ENCODE measurements at places on chromosomes 16 and 17.

DNA sequence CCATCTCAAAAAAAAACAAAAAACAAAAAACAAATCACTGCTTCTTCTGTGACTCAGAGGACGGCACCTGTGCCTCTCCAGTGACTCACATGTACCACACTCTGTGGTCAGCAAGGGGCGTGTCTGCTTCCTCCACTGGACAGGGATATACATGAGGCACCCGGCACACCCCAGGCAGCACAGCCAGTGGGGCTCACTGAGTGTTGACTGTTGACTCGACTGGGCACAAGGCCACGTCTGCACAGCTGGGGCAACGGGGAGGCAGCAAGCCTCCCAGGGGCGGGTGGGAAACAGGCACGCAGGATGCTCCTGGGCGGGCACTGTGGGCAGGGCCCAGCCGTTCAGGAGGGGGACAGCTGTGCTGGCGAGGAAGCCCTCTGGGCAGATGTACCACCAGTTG lies 64.1 kb downstream of the TIMM22 start:
- no peak for DNase-seq

GRCh38 chr17:836151-836550 lies 54.0 kb downstream of the MRM3 start:
- DNase-seq, result no peak

GRCh38 chr17:17877529-17878358 lies 41.0 kb upstream of the SREBF1 start:
- peak; percentile 57 for DNase-seq

GRCh38 chr16:66660422-66661209 lies 35.9 kb downstream of the CMTM4 start:
- DNase-seq, result peak; percentile 87

- peak; percentile 32 for DNase-seq
Measured at GRCh38 chr17:49514071-49514721, 19.1 kb downstream of the NGFR start.

GRCh38 chr16:75319513-75320411 lies 68.3 kb upstream of the BCAR1 start:
- no peak for DNase-seq

DNA sequence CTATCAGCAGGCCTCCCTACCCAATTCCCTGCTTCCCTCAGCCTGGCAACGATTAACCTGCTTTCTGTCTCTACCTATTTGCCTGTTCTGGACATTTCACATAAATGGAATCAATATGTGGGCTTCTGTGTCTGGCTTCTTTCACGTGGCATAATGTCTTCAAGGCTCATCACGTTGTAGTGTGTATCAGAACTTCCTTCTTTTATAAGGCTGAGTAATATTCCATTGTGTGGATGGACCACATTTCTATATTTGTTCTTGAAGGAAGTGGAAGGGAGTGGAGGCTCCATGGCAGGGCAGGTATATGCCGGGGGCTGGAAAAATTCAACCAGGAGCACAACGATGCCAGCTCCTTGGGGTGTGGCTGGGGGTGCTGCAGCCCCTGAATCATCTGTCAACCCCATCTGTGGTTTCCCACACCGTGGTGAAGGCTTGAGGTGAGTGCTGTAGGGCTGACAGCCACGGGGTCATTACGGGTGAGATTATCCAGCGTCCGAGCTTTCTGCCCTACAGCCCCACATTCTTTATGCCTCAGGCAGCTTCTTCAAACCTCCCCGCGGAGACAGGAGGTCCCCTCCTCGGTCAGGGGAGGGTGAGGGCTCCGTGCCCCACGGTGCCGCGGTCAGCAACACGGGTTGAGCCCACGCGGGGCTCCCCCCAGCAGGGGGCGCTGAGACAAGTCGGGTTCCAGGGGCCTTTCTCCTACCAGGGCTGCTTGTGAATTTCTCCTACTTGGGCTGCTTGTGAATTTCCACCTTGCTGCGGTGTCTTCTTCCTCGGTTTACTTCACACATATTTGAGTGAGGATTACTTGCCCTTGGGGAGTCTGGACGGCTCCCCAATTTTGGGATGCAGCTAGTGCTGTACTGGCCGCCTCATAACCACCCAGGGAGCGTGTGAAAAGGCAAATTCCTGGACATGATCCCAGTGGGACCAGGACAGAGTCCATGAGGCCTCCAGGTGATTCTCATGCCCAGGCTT lies 18.3 kb upstream of the WFIKKN2 start:
- DNase-seq, result no peak

DNA sequence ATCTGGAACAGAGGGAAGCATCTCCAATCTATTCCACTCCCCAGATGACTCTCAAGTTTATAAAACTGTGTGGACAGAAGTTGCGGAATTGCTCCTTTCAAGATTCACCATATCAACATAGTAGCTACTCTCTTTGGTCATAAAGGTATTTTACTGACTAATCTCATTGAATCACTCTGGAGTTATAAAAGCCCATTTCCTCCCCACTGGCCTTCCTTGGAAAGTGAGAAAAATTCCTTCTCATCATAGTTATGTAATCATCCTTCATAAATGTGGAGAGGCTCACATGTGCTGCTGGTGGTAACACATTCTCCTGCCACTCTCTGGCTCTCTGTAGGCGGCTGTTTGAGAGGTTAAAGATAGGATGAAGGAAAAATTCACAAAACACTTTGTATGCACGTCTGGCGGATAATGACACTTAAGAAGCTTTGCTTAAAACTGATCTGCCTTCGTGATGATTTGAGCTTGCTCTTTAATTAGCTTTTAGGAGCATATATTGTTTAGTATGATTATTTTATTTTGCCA lies 1034.0 kb upstream of the EEF2KMT start:
- DNase-seq, result no peak

DNA sequence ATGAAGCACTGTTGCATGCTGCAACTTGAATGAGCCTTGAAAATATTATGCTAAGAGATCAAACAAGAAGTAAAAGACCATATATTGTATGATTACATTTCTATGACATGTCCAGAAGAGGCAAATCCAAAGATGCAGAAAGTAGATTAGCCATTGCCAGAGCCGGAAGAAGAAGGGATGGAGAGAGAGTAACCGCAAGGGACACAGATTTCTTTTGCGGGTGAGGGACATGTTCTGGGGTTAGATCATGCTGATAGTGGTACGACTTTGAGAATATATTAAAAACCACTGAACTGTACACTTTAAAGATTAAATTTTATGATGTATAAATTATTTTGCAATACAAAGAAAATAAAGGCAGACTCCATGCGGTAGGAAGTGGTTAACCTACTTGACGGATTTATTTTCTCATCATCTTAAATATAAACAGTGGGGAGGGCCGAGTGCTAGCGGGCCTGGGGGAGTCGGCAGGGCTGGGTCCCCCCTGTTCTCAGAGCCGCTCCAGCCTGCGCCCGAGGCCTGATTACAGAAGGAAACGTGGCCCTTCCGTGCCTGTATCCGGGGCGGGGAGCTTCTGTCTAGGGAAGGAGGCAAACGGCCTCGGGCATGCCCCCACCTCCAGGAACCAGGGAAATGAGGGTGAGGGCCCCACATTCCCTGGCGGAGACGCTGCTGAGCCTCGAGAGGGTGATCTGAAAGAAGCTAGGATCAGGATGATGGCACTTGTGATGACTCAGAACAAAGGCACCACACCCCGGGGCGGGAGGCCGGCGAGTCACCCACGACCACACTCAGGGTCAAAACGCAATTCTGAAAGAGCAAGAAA lies 48.0 kb downstream of the SHCBP1 start:
- DNase-seq, result no peak

- no peak for DNase-seq
Measured at GRCh38 chr17:58398574-58399266, 18.6 kb downstream of the RNF43 start.
